ENCODE measurements at places on chromosomes 6 and 20.
A peak's percentile ranks its signal among the peaks of the same experiment; 100 is the strongest.

DNA sequence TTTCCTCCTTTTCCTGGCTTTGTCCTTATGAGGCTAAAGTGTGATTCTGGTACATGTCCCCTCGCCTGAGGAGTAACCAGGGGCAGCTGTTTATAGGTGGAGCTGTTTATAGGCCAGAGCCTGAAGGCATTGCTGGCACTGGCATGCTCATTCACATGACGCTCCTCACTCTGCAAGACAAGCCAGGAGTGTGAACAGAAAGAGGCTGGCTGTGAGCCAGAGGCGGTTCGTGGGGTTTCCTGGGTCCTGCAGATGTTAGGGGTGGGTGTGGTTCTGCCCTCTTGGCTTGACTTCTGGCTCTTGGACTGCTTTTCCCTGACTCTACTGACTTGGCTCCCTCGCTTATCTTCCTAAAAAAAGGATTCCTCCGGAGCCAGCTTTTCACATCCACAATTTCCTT is 12.8 kb upstream of the MDFI start:
- no peak for DNase-seq

DNA sequence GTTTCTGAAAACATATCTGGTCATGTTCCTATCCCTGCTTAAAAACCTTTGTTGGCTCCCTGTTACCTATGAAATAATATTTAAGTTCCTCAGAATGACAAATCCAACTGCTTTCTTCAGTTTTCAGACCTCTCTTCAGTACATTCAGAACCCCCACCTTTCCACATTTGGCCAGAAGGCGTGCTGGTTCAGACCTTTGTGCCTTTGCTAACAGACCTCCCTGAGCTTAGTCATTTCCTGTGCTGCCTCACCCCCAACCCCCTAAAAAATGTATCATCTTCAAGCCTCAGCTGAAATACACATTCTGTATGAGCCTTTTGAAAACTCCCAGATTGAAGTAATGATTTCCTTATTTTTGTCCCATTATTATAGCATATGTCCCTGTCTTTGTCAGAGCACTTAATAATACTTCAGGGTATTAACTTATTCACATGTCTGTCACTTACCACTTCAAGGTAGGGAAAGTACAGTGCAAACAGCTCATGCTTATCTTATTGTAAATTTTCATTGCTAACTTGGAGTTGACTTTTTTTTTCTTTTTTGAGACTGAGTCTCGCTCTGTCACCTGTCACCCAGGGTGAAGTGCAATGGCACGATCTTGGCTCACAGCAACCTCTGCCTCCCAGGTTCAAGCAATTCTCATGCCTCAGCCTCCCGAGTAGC is 19.7 kb downstream of the FAM217A start:
- no peak for DNase-seq

- DNase-seq = no peak
These were observed 189.3 kb downstream of the ERMARD start for GRCh38 chr6:169940481-169941271.

DNA sequence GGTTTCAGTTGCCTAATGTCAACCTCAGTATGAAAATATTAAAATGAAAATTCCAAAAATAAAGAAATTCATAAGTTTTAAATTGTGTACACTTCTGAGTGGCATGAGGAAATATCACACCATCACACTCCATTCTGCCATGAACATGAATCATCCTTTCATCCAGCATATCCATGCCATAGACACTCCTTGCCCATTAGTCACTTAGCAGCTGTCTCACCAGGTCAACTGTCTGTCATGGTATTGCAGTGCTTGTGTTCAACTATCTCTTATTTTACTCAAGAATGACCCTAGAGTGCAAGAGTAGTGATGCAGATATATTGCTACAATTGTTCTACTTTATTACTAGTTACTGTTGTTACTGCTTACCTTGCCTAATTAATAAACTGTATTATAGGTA is 712.4 kb downstream of the EPHA7 start:
- no peak for DNase-seq

DNA sequence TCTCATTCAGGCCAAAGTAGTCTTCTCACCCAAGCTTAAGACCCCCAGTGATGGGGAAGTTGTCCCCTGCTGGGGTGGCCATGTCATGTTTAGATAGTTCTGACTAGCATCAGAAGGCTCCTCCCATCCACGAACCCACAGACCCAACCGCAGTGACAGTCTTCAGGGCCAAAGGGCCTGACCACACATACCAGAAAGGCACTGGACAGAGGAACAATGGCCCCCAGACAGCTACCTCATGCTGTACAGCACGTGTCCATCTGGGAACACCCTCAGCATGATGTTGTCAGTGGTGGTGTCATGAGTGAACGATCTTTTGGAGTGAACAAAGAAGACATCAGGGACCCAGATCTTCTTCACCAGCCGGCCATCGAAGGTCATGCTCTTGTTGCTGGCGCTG is 46.3 kb downstream of the GABRR2 start:
- DNase-seq = no peak

- no peak for DNase-seq
These were observed 470.4 kb upstream of the SLC35B3 start for GRCh38 chr6:8905757-8906156.

GRCh38 chr6:24330137-24330732 is 27.6 kb downstream of the DCDC2 start:
- DNase-seq = no peak

DNA sequence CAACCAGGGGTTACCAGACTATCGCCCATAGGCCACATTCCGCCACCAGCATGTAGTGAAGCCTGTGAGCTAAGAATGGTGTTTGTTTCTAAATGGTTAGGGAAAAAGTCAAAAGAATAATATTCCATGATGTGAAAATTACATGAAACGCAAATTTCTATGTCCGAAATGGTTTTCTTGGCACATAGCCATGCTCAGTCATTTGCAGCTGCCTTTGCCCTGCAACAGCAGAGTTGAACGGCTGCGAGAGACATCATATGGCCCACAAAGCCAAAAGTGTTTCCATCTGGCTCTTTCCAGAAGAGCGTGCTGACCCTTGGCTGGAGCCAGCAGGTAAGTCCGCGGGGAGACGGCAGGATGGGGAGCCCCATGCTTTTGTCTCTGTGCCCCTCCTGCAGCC is 60.7 kb downstream of the FAM120B start:
- no peak for DNase-seq

DNA sequence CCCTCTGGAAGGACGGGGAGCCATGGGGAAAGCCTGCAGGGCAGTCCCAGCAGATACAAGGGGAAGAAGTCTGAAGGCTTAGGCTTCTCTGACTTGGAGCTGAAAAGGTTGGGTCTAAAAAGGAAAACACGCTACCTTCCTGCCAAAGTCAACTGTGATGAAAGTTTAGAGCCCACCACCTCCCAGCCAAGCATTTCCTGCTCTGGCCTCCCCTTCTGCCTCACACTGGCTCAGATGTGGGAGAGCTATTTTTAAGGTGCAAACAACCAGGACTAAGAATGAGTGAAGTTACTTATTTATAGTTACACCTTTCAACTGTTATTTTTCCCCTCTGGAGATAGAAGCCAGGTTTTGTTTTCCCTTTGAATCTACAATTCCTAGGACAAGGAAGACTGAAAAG is 21.2 kb downstream of the NEDD9 start:
- no peak for DNase-seq

- no peak for DNase-seq
These were observed 32.1 kb downstream of the BFSP1 start for GRCh38 chr20:17499041-17499440.

DNA sequence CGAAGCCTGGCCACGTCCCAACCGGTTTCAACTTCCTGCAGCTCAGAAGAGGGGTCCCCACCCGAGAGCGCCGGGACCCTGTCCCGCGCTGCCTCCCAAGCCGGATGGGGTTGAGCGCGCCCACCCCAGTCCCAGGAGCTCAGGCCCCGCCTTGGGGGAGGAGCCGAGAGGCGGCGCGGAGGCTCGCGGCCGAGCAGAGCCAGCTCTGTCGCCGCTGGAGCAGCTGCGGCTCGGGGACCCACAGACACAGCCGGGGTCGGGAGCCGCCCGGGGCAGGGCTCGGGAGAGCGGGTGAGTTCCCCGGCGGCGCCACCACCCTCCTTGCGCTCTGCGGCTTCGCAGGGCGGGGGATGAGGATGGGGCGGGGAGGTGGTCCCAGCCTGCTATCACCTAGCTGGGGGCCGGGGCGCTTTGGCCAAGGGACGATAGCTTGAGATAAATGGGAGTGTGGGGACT is at the start of gene PPP1R16B:
PPP1R16B (plus strand) TSS at position 196 of the 456 bp plus-strand sequence. CDS start 30,229 bp downstream, outside the sequence.
- DNase-seq = peak; percentile 62

DNA sequence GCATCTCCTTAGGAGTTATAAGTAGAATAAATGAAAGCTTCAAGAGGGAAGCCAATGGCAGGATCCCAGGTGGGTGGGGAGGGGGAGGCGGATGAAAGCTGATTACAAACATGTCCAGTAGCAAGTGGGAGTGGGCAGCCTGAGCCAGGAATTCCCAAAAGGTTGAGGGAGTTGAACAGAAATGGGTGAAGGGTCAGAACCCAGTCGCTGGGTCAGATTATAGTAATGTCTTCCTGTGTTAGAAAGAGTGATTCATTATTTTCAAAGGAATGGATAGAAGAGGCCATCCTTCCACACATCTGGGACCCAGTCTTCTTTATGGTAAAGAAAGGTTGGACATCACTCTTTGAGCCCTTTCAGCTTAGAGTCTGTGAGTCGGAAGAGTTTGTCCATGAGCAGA is 41.0 kb upstream of the FAM50B start:
- no peak for DNase-seq

GRCh38 chr6:51855310-51856082 is 231.9 kb downstream of the PKHD1 start:
- DNase-seq = no peak

GRCh38 chr6:44078827-44079671 is 48.2 kb downstream of the MRPL14 start:
- DNase-seq = peak; percentile 37

GRCh38 chr20:13771853-13772453 is 12.8 kb downstream of the ESF1 start:
- no peak for DNase-seq

DNA sequence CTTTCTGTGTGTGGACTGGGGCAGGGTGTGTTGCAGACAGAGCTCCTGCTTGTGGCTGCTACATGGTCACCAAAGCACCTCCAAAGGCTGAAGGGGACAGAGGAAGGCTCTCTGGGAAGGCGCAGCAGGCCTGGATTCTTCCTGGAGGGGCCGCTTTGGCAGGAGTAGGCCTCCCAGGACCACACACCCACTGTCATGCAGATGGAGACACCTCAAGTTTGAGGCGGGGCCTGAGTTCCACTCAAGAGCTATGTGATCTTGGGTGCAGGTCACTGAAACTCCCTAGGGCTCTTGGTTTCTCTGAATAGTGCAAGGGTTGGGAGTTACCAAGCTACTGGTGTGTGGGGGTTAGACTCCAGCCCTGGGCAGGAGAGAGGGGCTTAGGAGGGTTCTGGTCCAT is 27.9 kb downstream of the EFCAB8 start:
- DNase-seq = no peak

GRCh38 chr20:10848810-10849370 is 175.1 kb upstream of the JAG1 start:
- DNase-seq = no peak

GRCh38 chr20:23084845-23085365 is 1.2 kb downstream of the CD93 start:
- DNase-seq = no peak

DNA sequence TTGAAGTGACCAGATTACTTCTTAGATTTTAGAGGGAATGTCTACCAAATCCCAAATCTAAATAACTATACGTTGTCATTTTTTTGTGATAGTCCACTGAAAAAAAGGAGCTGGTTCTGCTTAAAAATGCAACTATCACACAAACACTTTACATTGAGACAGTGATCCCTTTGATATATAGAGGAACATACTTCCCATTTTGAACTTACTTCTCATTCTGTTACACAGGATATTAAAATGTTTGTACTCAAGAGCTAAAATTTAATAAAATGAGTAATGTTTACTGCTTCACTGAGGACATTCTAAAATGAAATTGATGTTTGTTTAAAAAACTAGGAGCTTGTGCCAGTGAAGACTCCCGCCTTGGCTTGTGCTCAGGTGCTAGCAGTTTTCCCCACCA is 174.1 kb downstream of the CARMIL1 start:
- DNase-seq = no peak

- no peak for DNase-seq
These were observed 54.5 kb upstream of the TENT5A start for GRCh38 chr6:81806793-81807565.

GRCh38 chr6:82144007-82144851 is 103.3 kb downstream of the IBTK start:
- DNase-seq = no peak

DNA sequence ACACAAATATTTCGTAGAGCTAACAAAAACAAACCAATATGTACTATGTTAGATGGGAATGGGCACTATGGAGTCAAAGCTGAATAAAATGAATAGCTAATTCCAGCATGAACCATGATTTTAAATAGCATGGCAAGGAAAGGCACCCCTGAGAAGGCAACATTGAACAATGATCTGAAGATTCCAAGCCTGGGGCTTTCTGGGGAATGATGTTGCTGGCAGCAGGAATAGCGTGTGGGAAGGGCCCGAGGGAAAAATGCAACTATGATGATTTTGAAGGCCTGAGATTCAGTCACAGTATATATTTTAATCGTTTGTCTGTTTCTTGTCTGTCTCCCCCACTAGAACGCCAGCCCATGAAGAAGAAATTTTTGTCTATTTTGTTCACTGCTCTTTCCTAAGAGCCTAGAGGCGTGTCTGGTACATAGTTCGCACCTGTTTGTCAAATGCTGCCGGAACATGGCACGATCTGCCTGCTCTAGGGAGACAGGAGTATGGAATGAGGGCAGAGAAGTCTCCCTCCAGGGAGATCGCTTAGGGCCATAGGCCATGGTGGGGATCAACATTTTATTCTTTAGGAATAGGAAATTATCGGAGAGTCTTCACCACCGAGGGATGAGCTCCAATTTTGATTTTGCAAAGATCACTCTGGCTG is 84.8 kb upstream of the EYA2 start:
- no peak for DNase-seq

GRCh38 chr6:16751251-16751946 is 9.9 kb downstream of the ATXN1 start:
- no peak for DNase-seq

- no peak for DNase-seq
These were observed 13.0 kb downstream of the PERP start for GRCh38 chr6:138094260-138094659.

DNA sequence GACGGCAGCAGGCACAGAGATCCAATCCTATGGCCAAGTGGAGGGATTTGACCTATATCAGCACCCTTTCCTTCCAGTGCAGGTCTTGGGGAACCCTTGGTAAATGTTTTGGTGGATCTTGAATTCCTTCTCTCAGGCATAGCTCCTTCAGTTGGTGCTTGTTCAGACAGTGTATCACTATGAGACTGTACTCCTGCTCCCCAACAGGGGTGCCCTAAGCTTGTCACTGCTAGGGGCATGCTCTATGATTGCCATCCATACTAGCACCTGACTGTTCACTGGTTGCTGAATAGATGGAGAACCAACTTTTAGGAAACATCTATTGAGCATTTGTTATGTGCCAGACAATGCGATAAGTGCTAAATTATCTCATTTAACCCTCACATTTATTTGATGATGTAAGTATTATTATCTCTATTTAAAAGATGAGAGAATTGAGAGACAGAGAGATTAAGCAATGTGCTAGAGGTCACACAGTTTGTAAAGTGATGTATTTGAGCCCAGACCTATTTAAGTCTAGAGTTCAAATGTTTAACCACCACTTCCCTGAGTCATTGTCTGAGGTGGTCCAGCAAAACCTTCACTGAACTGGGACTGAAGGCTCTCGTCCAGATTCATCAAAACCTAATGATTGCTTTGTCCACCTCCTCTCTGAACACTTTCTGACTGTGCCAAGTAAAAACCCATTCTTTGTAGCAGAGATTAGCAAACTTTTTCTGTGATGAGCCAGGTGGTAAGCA is 34.3 kb downstream of the ADGRF1 start:
- no peak for DNase-seq

GRCh38 chr6:170448751-170449630 is 104.1 kb downstream of the PSMB1 start:
- no peak for DNase-seq
